ENCODE measurements at places on chromosomes 3 and 15. TPM values are rescaled to one million over a fixed set of nuclear protein-coding genes. Genes with fewer than 3 reads are reported as not detected.

The NGRN gene
- total RNA-seq: 69.0 TPM

The C3orf52 gene
- 8.3 TPM for total RNA-seq

The CCDC80 gene
- total RNA-seq: 3.7 TPM

The ISLR gene
- total RNA-seq: 0.51 TPM

The TGFBR2 gene
- 68.7 TPM for total RNA-seq

The IQCF5 gene
- not detected for total RNA-seq

The CELSR3 gene
- total RNA-seq: 7.6 TPM

- no peak for DNase-seq
These were observed 285.1 kb downstream of the CHL1 start for GRCh38 chr3:481680-482079.

GRCh38 chr15:69994429-69995205, 103.1 kb downstream of the TLE3 start:
- no peak for DNase-seq

GRCh38 chr3:72652395-72652794, 195.8 kb downstream of the SHQ1 start:
- no peak for DNase-seq

DNA sequence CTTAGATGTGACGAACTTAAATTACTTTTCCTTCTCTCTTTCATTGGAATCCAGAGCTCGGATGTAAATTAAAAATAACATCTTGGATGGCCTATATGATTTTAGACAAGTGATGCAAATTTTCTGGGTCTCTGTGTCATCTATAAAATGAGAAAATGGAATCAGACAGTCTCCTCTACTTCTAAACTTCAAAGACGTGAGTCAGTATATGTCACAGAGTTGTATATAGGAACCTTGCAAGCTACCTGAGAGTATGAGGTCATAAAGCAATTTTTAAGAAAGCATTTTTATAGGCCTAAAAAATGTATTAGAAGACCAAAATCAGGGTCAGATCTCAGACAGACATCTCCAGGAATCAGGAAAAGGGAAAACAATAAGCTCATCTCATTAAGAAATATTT, 128.3 kb downstream of the TBL1XR1 start:
- no peak for DNase-seq

- no peak for DNase-seq
These were observed 19.7 kb upstream of the CCDC174 start for GRCh38 chr3:14631687-14632441.
